ENCODE measurements at places on chromosomes 12 and 14. TPM values are rescaled to one million over a fixed set of nuclear protein-coding genes. Genes with fewer than 3 reads are reported as not detected.

Gene SUDS3
- 34.1 TPM for total RNA-seq

Gene ABCB9
- 13.8 TPM for total RNA-seq

Gene PYGL
- total RNA-seq: 93.7 TPM

Gene VASH1
- total RNA-seq: 2.7 TPM

Gene LRRC10
- total RNA-seq: not detected

Gene SLCO1A2
- under 0.01 TPM for total RNA-seq

Gene CNTN1
- 1.7 TPM for total RNA-seq

Gene KRT77
- total RNA-seq: not detected

Gene ZDHHC22
- not detected for total RNA-seq

Gene MYO1H
- not detected for total RNA-seq

Gene PNMA1
- total RNA-seq: 16.1 TPM

Gene ANKRD52
- total RNA-seq: 18.0 TPM

Gene NUBPL
- 8.7 TPM for total RNA-seq

Gene MANSC4
- total RNA-seq: not detected

Gene TMEM179
- 0.28 TPM for total RNA-seq

Gene C12orf60
- 1.5 TPM for total RNA-seq

Gene TFCP2
- 9.9 TPM for total RNA-seq

Gene SSPN
- total RNA-seq: 12.1 TPM

Gene ITGB7
- total RNA-seq: 0.56 TPM

Gene UBC
- total RNA-seq: 3,017 TPM

Gene CAPZA3
- not detected for total RNA-seq

Gene VDR
- total RNA-seq: 3.8 TPM

Gene C1R
- 11.7 TPM for total RNA-seq

Gene PTPRB
- total RNA-seq: 25.7 TPM

Gene HOXC4
- 0.19 TPM for total RNA-seq

Gene STXBP6
- 7.7 TPM for total RNA-seq

Gene LTB4R
- 1.5 TPM for total RNA-seq

Gene MYF5
- total RNA-seq: not detected

Gene RNASE7
- not detected for total RNA-seq

Gene GLIPR1L1
- total RNA-seq: not detected

Gene PZP
- not detected for total RNA-seq

Gene PDE3A
- 23.1 TPM for total RNA-seq

Gene TBX3
- total RNA-seq: 16.1 TPM

Gene ADSS1
- total RNA-seq: 1.7 TPM

Gene GNB3
- total RNA-seq: 1.4 TPM

Gene TMED10
- total RNA-seq: 224 TPM

Gene COL2A1
- total RNA-seq: under 0.01 TPM

Gene ARHGEF25
- 27.1 TPM for total RNA-seq

Gene OR6C2
- total RNA-seq: not detected

Gene CLEC2A
- not detected for total RNA-seq

Gene NID2
- 216 TPM for total RNA-seq

Gene ZFHX2
- total RNA-seq: under 0.01 TPM

Gene MMP19
- 2.5 TPM for total RNA-seq

Gene PPFIA2
- 0.96 TPM for total RNA-seq

Gene POC1B
- 11.5 TPM for total RNA-seq

Gene RPGRIP1
- not detected for total RNA-seq

Gene SYNDIG1L
- under 0.01 TPM for total RNA-seq

Gene CDH24
- 10.2 TPM for total RNA-seq

Gene FRMD6
- total RNA-seq: 262 TPM

Gene RHEBL1
- total RNA-seq: 0.56 TPM

Gene JPH4
- total RNA-seq: not detected

Gene VPS37B
- total RNA-seq: 15.7 TPM

Gene OR6C68
- not detected for total RNA-seq

Gene DCAF4
- total RNA-seq: 25.7 TPM

Gene TMEM233
- total RNA-seq: 0.56 TPM

Gene KRT3
- not detected for total RNA-seq

Gene CCT2
- total RNA-seq: 435 TPM
